Heart right ventricle (tissue), 16 donors: ENCODE measurements at places on chromosomes 2 and 18. TPM values are rescaled to one million over a fixed set of nuclear protein-coding genes. Genes with fewer than 3 reads are reported as not detected.

CROCC2 gene
- not detected for total RNA-seq

DNA sequence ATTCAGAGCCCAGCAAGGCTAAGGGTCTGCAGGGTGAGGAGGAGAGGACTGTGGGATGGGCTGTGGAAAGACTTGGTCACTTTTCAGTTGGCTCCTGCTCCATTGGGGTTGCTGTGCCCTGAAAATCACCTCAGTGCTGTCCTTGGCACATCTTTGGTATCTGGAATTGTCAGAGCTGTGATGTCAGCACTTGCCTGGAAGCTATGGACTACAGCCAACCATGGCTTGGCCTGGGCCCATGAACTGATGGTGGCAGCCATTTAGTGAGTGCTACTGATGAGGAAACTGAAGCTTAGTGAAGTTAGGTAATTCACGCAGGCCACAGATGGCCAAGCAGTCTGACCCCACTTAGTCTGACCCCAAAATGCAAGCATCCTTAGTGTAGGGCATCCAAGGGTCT is 121.8 kb upstream of the SERPINE2 start:
- peak; percentile 29 for DNase-seq

- no peak for DNase-seq
Measured at GRCh38 chr2:35255826-35256225, 1099.8 kb upstream of the CRIM1 start.

- DNase-seq: peak; percentile 51
Measured at GRCh38 chr2:85811180-85812093, 57.6 kb downstream of the ATOH8 start.

DNA sequence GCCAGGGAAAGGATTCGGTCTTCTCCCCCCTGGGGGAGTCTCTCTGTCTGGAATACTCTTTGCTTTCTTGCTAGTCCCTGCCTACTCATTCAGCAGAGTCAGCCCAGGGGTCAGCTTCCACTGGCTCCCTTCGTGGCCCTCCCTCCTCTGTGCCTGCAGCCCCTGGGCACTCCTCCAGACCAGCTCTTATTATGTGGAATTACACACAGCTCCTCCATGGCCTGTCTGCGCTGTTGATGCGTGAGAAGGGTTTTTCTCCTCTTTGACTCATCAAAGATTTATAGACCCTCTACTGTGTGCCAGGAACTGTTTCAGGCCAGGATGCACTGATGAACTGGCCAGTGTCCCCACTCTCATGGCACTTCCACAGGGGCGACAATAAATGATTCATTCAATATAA is 44.4 kb downstream of the ST8SIA5 start:
- DNase-seq: peak; percentile 30

CFC1 gene
- total RNA-seq: not detected

- peak; percentile 58 for DNase-seq
Measured at GRCh38 chr18:50665519-50665918, 105.6 kb downstream of the MAPK4 start.

XDH gene
- total RNA-seq: not detected

KCNIP3 gene
- 2.9 TPM for total RNA-seq

- DNase-seq: no peak
Measured at GRCh38 chr18:2411381-2411960, 159.8 kb downstream of the METTL4 start.

GRCh38 chr18:5746844-5747243 is 148.5 kb downstream of the TMEM200C start:
- no peak for DNase-seq

DNA sequence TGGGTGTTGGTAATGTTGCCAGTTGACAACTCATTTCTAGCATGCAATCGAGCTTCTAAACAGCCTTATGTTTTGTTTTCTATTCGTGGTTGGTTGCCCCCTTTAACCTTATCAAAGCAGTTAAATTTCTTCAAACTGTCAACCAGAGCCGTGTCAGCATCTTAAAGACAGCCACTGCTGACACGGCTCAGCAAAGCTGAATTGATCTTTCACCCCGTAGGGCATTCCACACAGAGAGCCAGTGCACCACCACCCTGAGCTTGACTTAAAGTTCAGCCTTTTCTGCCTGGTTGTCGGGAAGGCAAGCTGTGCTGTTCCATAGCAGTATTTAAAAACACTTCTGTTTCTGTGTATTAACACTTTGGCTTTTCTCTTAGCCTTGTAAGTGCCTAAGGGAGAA is 355.0 kb upstream of the CHST9 start:
- DNase-seq: no peak

DNA sequence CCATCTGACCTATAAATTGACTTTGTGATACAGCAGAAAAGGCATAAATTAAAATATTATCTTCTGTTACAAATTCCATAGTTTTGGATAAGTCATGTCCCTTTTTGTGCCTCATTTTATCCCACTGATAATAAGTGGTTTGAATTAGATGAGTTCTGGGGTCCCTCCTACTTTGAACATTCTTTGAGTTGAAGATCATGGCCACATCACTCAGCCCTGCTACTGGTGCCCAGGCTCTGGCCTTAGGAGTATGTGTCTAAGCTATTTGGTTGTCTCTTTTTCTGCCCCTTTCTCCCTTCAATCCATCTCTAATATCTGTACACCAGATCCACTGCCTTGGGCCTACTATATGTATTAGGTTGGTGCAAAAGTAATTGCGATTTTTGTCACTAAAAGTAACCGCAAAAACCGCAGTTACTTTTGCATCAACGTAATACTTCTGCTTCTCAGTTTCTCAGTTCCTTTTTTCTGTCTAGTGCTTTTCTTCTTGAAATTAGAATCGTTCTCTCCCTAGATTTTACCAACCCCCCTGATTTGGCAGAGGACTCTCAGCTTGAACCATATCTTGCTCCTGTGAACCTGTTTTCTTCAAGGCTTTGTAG is 362.5 kb upstream of the TNP1 start:
- DNase-seq: no peak

DNA sequence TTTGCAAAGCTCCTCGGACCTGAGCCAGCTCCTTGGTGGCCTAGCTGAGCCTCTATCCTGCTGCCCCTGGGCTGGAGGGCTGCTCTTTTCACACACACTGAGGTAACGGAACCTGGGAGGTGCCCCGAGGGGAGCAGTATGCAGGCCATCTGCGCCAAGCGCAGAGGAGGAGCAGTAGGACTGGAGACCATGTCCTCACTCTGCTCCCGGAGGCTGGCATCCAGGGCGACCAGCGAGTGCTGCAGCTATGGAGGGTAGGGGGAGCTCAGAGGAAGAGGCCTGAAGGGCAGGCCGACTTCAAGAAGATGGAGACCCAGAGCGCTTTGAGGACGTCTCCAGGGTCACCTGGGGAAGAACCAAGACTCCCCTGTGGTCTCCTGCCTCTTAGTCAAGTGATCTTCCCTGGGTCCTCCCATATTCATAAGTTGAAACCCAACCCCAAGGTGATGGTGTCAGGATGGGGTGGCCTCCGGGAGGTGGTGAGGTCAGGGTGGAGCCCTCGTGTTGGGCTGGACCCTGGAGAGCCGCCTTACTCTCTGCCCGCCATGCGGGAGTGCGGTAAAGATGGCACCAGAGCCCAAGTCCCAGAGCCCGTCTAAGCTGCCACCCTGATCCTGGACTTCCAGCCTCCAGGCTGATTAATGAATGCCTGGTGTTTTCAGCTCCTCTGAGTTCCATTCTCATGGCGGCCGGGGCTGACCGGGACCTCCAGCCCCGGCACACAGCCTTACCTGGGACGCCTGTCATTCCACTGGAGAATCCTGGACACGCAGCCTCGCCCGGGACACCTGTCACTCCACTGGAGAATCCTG is 160.7 kb downstream of the NDUFA10 start:
- DNase-seq: no peak

GRCh38 chr2:172098650-172099471 is 3.8 kb downstream of the DLX2 start:
- no peak for DNase-seq

AQP12B gene
- total RNA-seq: not detected

DNA sequence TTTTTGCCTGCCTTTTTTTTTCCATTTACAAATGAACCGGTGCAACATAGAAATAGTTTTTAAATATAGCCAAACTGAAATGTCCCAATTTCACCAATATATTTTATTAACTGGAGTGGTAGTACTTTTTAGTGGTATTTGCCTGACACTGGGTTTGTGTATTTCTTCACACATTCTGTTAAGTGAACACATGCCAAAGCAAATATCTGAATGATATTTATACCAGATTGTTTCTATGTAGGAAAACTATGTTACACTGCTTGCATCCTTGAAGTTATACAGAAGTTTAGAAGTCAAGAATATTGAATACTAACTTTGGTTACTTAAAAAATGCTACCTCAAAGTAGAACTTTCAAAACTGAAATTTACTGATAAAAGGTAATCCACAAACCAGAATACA is 19.4 kb upstream of the ITPRID2 start:
- DNase-seq: no peak

GLB1L gene
- 2.3 TPM for total RNA-seq

GRCh38 chr2:8803658-8804379 is 33.6 kb downstream of the KIDINS220 start:
- peak; percentile 27 for DNase-seq

LYPD6B gene
- not detected for total RNA-seq

VWC2L gene
- total RNA-seq: not detected

DNA sequence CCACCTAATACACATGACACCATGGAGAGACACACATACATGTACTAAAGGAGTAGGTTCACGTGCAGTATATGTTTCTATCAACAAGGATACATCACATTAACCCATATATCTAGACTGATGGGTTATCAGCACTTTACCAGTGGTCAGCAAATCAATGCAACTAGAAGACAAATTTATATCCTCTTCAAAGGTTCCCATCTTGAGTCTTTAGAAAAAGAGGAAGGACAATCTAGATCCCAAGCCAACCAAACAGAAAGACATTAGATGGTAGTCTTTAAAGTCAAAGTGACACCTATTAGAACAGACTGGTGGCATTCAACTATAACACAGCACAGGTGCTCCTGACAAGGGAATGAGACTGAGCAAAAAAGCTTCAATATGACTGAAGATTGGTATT is 13.8 kb upstream of the SERTAD2 start:
- DNase-seq: no peak

GRCh38 chr2:36683002-36683401 is 13.5 kb upstream of the VIT start:
- no peak for DNase-seq

CFAP65 gene
- not detected for total RNA-seq

GRCh38 chr18:62828091-62828640 is 112.8 kb downstream of the PHLPP1 start:
- DNase-seq: no peak

DNA sequence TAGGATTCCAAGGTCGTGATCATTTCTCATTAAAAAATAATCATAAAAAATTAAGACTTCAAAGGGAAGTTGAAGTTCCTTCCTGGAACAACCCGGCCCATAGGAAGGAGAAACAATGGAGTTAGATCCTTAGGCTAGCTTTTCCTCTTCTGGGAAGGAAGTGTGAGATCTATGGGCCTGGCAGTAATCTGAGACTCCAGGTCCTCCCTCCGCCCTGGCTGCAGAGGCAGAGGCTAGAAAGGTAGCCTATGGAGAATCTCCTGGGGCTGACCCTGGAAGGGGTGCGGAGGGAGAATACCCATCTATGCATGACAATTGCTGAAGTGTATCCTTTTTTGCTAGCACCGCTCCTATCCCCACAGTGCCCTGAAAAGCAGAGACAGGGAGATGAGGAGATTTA is 37.9 kb downstream of the TRIB2 start:
- no peak for DNase-seq

ANKRD29 gene
- total RNA-seq: 2.8 TPM

POTEC gene
- not detected for total RNA-seq

ARHGEF33 gene
- total RNA-seq: 0.06 TPM

DNA sequence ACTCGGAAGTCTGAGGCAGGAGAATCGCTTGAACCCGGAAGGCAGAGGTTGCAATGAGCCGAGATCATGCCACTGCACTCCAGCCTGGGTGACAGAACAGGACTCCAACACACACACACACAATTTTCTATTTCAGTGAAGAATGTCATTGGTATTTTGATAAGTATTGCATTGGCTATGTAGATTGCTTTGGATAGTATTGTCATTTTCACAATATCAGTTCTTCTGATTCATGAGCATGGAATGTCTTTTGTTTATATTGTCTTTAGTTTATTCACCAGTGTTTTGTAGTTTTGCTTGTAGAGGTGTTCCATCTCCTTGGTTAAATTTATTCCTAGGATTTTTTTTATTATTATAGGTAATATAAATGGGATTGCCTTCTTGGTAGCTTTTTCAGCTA is 693.4 kb upstream of the SYT4 start:
- DNase-seq: no peak
